ENCODE measurements at places on chromosomes 13 and 19.

GRCh38 chr19:29680937-29681336 lies 15.7 kb downstream of the PLEKHF1 start:
- DNase-seq: no peak

GRCh38 chr13:109610517-109610916 lies 175.9 kb downstream of the IRS2 start:
- DNase-seq: peak; percentile 50

DNA sequence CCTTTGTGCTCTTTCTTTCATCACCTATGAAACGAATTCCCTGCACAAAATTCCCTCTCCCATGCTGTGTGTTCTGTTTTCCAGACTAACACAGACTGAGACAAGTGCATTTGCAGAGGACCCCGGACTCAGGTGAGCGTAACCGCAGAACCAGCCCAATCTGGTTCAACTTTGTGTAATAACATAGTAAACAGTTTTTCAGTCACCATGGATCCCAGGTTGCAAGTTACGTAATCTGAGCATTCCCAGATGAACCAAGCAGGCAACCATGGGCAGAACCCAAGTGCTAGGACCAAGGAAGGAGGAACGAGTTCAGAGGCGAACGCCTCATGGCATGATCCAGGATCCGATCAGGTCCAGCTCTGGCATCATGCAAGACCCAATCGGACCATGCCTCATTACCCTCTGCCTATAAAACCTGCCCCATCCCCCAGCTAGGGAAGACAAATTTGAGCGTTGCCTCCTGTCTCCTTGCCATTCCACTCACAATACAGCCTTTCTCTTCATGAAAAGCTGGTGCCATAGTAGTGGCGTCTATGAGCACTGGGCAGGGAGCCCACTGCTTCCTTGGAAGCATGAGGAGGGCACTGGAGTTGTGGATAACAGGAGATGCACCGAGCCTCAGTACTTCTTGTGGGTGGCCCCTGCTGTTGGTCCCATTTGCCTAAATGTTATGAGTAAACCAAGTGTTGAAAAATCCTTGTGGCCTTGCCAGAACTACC lies 107.6 kb downstream of the ABCC4 start:
- DNase-seq: no peak

DNA sequence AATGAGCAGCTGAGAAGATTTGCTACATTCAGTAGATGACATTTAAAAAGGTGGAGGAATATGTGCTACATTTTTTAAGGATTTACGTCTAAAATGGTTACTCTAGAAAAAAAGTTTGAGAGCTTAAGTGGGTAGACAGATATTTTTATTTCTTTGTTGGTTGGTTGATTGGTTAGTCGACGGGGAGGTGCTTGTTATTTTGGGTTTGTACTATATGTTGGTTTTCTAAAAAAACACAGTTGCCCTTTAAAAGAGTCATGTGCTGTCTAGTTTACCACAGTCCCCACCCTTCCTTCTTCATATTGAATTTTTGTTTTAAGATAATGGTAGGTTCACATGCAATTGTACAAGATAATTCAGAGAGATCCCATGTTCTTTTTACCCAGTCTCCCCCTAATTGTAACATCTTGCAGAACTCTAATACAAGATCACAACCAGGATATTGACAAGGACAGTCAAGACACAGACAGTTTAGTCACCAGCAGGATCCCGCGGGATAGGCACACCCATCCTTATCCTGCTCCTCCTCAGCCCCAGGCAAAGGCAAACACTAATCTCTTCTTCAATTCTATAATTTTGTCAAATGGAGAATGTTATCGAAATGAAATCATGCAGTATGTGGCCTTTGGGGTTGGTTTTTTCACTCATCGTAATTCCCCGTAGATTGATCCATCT lies 171.4 kb downstream of the FOXO1 start:
- no peak for DNase-seq

DNA sequence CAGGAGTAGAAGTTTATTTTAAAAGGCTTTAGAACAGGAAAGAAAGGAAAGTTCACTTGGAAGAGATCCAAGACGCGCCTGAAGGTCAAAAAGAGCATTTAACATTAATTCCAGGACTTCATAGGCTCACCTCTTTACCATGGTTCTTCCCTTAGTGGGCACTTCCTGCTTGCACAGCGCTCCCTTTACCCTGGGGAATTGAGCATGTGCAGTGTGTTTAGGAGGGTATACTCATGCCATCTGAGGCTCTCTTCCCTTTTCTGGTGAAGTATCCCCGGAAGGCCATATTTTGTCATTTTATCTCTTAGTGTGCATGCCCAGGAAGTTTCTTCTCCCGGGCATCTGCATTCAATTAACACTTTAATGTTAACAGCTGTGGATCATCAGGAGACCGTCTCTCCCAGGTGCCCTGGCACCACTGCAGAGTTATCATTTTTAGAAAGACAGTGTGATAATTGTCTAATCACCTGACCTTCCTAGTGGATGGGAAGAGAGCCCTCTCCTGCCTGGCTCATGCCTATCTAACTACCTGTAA lies 66.1 kb upstream of the ABCC4 start:
- DNase-seq: no peak

- peak; percentile 49 for DNase-seq
These were observed 5.0 kb downstream of the LYL1 start for GRCh38 chr19:13097463-13098258.

GRCh38 chr19:16200038-16201010 lies 2.6 kb downstream of the AP1M1 start:
- no peak for DNase-seq

GRCh38 chr13:36673838-36674326 lies at the start of gene SERTM1:
Gene SERTM1, plus strand, starts transcription at chr13:36674020. Its CDS starts 21,059 bp downstream, at chr13:36695079.
- peak; percentile 94 for DNase-seq

DNA sequence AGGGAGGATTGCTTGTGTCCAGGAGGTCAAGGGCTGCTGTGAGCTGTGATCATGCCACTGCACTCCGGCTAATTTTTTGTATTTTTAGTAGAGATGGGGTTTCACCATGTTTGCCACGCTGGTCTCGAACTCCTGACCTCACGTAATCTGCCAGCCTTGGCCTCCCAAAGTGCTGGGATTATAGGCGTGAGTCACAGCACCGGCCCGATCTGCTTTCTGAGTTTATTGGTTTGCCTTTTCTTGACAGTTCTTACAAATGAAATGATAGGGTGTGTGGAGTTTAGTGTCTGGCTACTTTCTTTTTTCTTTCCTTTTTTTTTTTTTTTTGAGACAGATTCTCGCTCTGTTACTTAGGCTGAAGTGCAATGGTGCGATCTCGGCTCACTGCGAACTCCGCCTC lies 848 bp downstream of the C19orf44 start:
- no peak for DNase-seq

DNA sequence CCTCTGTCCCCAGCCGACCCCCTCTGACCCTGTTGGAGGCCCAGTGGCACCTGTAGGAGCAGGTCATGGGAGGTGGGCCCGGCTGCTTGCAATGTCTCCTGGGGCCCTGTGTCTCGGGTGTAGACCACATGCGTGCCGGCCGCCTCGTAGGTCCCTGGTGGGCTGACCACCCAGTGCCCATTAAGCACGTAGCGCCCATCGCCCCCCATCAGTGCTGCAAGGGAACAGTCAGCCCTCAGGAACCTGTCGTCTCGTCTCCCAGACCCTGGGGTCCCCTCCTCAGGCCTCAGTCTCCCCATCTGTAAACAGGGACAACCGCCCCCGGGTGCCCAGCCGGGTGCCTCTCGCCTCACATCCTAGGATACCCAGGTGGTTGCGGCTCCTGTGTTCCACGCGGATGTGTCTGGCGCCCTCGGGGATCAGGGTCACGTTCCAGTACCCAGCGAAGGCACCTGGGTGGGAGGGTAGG lies 5.6 kb downstream of the ADAMTSL5 start:
- no peak for DNase-seq

- peak; percentile 84 for DNase-seq
These were observed at the start of gene TMEM91 for GRCh38 chr19:41376241-41376997. Gene TMEM91, plus strand, starts transcription at chr19:41376533. Its CDS starts 1,777 bp downstream, at chr19:41378310.

GRCh38 chr19:19409205-19409604 lies 3.7 kb downstream of the GATAD2A start:
- no peak for DNase-seq

DNA sequence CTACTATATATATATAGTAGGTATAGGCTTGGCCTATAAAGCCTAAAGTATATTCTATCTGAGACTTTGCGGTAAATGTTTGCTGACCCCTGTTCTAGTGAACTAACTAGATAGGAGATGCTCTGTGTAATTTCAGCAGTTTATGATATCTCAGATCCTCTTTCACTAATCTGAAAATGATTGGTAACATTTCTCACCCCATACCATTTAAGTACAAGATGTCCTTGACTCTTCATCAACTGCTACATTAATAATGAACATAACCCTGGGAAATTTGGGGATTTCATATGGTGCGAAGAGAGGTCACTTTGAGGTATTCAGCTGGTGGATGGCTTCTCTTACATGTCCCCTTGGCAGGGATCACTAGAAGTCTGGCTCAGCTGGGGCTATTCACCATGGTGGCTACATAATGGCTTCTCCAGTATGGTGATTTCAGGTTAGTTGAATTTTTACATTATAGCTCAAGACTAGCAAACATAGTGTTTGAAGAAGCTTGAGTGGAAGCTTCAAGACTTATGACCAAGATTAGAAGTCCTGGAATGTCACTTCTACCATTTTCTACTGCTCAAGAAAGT lies 103.6 kb upstream of the MYCBP2 start:
- no peak for DNase-seq

- DNase-seq: no peak
These were observed 6.3 kb downstream of the TEAD2 start for GRCh38 chr19:49355909-49356353.

DNA sequence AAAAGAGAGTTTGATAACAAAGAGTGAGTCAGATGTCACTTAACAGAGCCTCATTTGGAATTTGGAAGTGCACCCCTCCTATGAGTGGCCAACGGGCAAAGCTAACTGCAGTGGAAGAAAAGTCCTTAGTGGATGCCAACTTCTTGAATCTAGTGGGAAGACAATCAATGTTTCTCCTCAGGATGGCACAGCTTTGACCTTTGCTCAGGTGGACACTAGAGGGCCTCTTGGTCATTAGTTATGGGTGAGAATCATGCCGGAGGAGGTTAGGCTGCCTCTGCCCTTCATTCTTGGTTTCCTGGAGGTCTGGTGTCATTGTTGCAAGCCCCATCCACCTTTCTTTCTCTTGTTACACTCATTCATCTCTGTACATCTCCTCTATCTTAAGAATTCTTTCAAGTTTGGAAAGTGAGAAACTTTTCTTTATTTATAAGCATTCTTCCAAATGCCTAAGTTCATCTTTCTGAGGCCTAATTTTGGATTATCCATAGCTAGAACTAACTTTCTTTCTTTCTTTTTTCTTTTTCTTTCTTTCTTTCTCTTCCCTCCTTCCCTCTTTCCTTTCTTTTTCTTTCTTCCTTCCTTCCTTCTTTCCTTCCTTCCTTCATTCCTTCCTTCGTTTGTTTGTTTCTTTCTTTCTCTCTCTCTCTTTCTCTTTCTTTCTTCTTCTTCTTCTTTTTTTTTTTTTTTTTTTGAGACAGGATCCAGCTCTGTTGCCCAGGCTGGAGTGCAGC lies 327.2 kb upstream of the TSHZ3 start:
- peak; percentile 46 for DNase-seq

DNA sequence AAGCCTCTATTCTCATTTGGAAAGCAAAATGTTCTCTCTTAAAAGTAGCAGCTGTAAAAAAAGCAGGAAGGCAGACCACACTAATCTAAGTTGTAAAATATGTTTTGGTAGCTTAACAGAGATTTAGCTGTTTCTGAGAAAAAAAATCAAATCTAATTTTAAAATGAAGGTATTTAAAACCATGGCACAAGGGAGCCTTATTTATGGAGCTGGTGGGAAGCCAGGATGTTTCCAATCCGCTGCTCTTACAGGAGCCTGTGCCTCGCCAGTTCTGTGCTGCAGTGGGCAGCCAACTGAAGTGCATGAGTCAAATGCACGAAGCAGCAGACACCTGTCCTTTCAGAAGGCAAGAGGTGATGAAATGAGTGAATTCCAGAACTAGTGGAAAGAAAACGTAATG lies 28.2 kb downstream of the GPC6 start:
- DNase-seq: no peak

DNA sequence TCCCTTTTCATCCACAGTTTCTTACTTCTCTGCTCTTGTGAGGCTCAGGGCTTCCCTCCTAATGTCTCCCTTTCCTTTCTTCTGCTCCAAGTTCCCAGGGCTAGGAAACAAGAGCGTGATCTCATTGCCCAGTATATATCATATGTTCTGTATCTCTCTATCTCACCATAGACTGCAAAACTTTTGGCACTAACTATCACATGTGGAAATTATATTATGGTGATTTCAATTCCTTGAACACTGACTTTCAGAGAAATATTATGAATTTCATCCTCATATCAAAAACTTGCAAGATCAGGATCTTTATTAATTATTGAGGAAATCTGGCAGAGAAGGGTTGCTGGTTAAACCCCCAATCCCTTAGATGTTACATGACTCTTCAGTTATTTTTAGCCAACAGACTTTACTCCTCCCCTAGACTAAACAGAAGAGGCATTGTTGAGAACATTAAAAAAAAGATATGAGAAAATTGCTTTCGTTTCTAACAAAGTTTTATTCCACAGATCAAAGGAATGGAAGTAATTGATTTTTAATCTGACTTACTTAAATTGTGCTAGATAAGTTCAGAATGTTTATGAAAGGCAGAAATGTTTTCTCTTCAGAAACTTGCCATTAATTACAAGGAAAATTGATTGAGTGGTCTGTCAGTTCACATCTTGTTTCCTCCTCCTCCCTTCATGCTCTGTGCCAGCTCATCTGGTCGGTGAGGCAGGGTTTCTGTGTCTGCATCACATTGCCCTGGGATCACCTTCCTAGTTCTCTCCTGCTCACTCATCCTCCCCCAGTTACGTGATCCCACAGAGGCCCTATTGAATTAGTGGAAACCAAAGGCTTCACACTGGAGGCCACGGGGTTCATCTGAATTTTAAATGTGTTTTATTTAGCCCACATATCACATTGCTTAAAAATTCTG lies 378.5 kb downstream of the LMO7 start:
- DNase-seq: no peak

GRCh38 chr13:40433577-40433976 lies 232.9 kb downstream of the FOXO1 start:
- DNase-seq: no peak

DNA sequence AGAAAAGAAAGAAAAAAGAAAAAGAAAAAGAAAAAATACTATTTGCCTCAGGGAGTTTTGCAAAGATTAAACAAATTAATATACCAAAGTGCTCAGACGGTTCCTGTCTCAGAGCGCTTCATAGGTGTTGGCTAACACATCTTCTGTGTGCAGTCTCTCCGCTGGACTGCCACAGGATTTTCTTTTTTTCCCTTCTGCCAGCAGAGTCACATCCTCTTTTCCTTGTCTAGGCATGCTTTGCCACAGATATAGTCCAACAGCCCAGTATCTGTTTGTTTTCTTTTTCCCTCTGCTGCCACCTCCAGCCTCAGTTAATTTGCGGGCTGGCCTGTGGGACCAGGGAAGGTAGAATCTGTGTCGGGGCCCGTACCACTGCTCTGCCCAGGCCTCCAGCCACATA lies 3.4 kb upstream of the URAD start:
- DNase-seq: no peak

GRCh38 chr19:49415102-49415809 lies 8.0 kb downstream of the PTH2 start:
- DNase-seq: no peak

GRCh38 chr13:105904034-105904742 lies 631.3 kb downstream of the EFNB2 start:
- no peak for DNase-seq

DNA sequence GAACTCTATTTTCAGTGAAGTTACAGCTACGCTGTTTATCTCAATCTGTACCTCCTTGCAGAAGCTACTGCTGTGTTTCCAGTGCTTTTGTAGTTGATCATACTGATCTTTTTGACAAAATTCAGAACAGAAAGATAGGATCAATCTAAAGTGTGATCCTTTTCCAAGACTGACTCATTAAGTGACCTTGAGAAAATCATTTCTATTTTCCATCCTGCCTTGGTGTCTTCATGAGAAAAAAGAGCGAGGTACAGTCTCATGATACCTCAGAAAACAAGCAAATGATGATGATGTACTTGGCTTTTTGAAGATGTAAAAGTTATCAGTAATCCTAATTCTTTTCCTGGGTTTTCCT lies 46.0 kb upstream of the GPR183 start:
- DNase-seq: no peak

All from neural progenitor cell (in vitro differentiated cells).